ENCODE measurements at places on chromosomes 6 and 20. TPM values are rescaled to one million over a fixed set of nuclear protein-coding genes. Genes with fewer than 3 reads are reported as not detected.

GRCh38 chr6:170177772-170178560 is 112.9 kb downstream of the DLL1 start:
- DNase-seq = no peak

DNA sequence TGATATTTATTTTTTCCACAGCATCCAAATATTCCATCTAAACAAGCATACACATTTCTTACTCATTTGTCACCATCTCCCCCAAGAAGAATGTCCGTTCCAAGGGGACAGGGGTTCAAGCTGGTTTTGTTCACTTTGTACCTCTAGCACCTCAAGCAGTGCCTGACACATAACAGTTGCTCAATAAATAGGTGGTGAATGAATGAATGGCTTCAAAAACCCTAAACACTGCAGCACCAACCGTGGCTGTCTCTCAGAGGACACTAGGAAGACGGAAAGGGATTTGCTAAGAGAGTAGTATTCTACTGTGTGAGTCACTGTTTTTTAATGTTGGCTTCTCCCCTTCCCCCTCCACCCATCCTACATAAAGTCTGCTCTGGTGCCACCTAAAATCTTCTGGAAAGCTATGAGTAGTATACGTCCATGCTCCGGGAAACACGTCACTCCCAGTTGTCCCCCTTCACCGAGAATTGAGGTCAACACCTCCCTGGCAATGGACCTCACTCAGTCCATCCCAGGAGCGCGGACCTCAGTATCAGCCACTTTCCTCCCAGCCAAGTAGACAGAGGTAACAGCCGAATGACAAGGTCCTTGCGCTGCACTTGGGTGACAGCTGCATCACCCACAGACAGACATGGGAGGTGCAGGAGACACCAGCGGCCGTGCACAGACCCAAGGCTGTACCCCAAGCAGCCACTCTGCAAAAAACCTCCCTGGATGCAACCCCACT is 107.4 kb downstream of the PREX1 start:
- DNase-seq = no peak

The ARFGEF2 gene
- 23.8 TPM for total RNA-seq

The RIPPLY2 gene
- not detected for total RNA-seq

DNA sequence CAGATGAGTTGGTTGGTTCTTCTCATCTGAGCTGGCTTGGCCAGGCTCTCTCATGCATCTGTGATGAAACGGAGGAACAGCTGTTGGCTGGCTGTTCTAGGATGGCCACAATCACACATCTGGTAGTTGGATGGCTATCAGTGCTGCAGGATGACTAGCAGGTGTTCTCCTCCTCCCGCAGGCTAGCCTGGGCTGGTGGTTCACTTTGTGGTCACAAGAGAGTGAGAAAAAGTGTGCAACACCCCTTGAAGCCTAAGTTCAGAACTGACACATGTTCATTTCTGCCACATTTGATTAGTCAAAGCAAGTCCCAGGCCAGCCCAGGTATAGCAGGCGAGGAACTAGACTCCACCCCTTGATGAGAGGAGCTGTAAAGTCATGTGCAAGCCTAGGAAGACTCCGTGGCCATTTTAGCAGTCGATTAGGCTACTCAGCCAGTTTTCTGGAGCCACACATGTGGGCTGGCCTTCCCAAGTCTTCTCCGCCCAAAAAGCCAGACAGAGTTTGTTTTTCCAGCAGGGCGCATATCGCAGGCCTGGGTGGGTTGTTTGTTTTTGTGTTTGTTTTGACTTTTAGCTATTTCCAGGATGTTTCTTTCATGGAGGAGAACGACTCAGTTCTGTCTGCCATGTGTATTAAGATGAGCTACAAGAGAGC is 120.8 kb downstream of the ISM1 start:
- no peak for DNase-seq

DNA sequence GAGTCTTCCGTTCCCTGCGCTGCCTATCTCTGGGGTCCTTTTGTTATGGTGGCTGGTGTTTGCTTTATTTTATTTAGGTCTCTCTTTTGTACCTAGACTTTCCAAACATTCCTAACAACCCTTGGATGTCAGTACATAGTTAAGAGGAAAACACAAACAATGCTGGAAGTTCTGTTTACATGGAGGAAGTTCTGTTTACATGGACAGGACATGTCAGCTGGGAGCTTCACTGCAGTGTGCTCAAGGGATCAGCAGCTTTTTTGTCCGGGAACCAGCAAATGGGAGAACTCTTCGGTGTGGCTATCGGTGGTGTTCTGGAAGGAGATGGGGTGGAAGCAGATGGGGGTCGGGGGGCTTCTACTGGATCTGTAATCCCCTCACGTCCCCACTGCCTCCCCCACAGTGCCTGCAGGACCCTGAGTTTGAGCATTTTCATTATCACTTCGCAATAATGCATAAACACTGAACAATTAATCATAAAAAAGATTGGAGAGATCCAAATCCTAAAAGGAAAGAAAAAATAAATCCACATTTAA is 2.7 kb downstream of the SERPINB6 start:
- DNase-seq = no peak

GRCh38 chr6:111592726-111593511 is 12.8 kb downstream of the TRAF3IP2 start:
- DNase-seq = no peak

The TFAP2D gene
- total RNA-seq = not detected

DNA sequence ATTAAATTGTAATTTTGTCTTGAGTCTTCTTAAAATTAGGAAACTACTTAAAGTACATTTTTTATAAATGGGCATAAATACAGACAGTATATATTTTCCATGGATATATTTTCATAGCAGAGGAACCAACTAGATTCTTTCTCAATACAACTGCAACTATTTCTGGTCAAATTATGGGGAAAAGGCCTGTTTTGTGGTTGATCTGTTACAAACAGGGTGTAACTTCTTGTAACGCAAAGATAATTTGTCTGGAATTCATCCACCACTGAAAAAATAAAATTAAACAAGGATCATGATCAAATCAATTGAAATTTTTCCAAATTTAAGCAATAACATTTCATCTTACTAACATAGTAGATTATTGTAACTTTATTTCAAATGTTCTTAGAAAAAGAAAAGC is 67.2 kb upstream of the RNF146 start:
- no peak for DNase-seq

DNA sequence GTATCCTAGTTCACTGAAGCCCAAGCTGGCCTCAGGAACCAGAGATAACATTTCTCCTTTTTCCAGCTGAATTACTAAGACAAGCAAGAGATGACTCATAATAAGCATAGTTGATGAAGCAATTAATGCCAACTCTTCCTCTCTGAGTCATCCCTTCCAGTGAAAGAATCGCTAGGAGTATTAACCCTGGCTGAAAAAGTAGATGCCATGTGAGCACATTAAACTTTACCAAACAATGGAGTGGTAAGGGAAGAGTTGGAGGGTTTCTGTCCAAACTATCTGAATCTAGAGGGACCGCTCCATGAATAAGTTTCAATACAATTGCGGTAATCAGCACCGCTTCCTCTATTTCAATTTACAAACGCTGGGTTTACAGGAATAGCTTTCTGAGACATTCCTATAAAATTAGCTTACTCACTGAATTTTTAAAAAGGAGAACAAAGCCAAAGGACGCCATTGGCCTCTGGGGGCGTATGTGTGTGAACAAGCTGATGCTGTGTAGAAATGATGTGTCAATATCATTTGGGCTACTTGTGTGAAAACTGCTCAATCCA is 48.3 kb downstream of the ATXN1 start:
- DNase-seq = peak; percentile 94

The NKX2-4 gene
- not detected for total RNA-seq

DNA sequence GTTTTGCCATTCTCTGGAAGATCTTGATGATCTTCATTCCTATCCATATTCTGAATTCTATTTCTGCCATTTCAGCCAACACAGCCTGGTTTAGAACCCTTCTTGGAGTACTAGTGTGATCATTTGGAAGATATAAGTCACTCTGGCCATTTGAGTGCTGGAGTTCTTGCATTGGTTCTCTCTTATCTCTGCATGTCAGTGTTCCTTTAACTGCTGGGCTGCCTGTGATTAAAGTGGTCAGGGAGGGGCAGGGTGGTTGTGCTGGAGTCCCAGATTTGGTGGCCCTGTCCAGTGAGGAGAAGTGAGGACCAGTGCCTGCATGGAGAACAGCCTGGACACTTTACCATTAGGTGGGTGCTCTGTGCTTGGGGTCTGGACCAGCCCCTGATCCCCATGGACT is 173.0 kb downstream of the SOD2 start:
- no peak for DNase-seq

GRCh38 chr6:2353412-2354137 is 108.2 kb upstream of the GMDS start:
- DNase-seq = peak; percentile 74

GRCh38 chr6:139249395-139249794 is 42.4 kb downstream of the TXLNB start:
- no peak for DNase-seq

DNA sequence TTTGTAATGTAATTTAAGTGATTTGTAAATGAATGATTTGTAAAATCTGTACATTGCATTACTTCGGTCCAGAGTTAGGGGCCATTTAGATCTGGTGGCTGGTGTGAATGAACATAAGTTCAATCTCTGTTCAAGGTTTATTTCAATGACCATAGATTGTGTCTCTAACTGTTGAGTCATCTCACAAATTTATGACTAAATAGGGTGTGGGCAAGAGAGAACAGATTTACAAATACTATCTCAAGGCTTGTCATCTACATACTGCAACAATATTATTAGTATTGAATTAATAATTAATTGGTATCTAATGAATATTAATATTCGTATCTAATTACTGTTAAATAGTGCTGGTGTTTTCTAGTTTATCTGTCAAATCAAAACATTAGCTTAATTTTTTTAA is 115.3 kb upstream of the EDN1 start:
- DNase-seq = peak; percentile 16
